H1 (cell line): ENCODE measurements at places on chromosomes 12 and 14. TPM values are rescaled to one million over a fixed set of nuclear protein-coding genes. Genes with fewer than 3 reads are reported as not detected.

VWF gene
- total RNA-seq = 0.60 and 0.63 TPM in 2 replicates

ZNF891 gene
- total RNA-seq = 3.1 TPM in 2 replicates

IKZF4 gene
- total RNA-seq = 12.5 and 13.3 TPM in 2 replicates

A2M gene
- total RNA-seq = not detected in 2 replicates

TPH2 gene
- total RNA-seq = 0.90 and 1.1 TPM in 2 replicates

P3H3 gene
- total RNA-seq = 42.4 and 43.5 TPM in 2 replicates

RNASE7 gene
- total RNA-seq = not detected in 2 replicates

GUCY2C gene
- 2.5 and 3.2 TPM in 2 replicates for total RNA-seq

WNT1 gene
- not detected in 2 replicates for total RNA-seq

DNM1L gene
- 81.5 and 93.9 TPM in 2 replicates for total RNA-seq

SCFD1 gene
- total RNA-seq = 64.5 and 65.6 TPM in 2 replicates

HOXC13 gene
- 0.13 TPM in 1 of 2 replicates, not detected in the other for total RNA-seq

RASSF8 gene
- 46.7 and 48.2 TPM in 2 replicates for total RNA-seq

KCNH5 gene
- total RNA-seq = 0.50 and 0.55 TPM in 2 replicates

DPPA3 gene
- total RNA-seq = 1.2 and 1.6 TPM in 2 replicates

PMCH gene
- total RNA-seq = not detected in 2 replicates

C1R gene
- total RNA-seq = 6.9 and 7.7 TPM in 2 replicates

SLC17A8 gene
- 0.11 and 0.30 TPM in 2 replicates for total RNA-seq
